ENCODE measurements at places on chromosomes 7 and 10.

DNA sequence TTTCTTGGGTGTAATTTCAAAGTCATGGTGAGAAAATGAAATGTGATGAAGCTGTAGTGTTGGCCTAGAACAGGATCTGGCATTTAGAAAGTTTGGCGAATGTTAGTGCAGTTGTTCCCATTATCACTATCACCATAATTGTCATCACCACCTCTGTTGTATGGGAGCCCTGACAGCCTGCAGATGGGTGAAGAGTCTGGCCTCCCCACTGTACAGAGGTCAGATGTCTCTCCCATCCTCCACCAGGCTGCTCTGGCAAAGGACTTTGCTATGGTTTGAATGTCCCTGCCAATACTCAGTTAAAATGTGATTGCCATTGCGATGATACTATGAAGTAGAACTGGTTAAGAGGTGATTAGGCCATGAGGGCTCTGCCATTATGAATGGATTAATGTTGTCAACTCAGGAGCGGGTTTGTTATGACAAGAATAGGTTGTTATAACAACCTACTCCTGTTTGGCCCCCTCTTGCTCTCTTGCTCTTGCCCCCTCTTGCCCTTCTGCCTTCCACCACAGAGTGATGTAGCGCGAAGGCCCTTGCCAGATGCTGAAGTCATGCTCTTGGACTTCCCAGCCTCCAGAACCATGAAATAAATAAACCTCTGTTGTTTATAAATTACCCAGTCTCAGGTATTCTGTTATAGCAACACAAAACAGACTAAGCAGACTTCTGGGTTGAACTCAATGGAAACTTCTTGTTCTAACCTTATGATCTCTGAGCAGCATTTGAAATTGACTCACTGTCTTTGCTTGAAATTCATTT, 90.0 kb downstream of the GRK5 start:
- DNase-seq = no peak

DNA sequence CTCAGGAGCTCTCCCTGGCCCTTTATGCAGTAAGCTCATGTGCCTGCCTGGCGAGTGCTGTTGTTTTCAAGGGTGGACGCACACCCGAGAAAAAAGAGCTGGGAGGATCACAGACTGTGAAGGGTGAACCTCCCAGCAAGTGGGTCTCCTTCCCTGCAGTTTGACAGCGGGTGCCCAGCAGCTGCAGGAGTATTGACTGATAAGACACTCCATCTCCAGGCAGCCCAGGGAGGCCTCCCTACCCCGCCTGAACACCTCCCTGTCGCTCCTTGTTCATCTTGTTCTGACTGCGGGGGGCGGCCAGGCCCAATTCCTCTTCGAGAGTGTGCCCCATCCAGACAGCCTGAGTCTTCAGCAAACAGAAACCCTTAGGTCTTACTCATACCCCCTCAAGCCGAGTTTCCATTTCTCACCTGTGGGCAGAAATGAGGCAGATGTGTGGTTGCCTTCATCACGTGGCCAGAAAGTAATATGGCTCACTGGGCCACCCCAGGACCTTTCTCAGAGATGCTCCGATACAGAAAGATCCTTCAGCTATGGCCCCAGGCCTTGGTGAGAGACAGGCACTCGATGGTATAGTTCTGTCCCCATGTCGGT, 17.2 kb downstream of the MDH2 start:
- DNase-seq = no peak

GRCh38 chr7:132400561-132401142, 175.6 kb downstream of the PLXNA4 start:
- DNase-seq = no peak

DNA sequence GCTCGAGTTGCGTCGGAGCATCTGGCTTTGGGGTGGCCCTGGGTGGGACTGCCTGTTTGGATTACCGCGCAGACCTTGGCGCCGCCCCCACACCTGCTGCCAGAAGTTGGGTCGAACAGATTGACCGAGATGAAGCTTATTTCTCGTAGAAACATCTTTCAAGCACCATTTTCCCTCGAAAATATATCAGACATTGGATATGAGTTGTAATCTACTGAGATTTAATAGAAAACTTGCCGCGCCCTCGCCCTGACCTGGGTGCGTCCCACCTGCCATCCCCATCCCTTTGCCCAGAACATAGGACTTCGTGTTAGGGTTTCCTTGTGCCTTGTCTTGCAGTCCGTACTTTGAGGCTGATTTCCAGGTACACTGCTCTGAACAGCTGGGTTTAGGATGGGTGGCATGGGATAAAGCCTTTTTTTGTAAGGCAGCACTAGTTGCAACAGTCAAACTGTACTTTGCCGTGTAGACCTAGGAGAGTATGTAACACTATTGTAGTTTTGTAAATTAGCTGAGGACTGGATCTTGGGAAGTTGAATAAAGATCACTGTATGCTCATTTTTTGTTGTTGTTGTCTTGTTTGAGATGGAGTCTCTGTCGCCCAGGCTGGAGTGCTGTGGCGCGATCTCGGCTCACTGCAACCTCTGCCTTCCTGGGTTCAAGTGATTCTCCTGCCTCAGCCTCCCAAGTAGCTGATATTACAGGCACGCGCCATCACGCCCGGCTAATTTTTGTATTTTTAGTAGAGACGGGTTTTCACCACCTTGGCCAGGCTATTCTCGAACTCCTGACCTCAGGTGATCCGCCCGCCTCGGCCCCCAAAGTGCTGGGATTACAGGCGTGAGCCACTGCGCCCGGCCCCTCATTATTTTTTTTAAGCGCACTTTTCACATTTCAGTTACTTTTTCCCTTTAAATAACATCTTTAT, 978 bp downstream of the OGDH start:
- DNase-seq = no peak

- no peak for DNase-seq
Observed at GRCh38 chr10:131547129-131547799, 235.7 kb upstream of the TCERG1L start.

GRCh38 chr10:69090685-69091084, 2.8 kb downstream of the SRGN start:
- DNase-seq = no peak

DNA sequence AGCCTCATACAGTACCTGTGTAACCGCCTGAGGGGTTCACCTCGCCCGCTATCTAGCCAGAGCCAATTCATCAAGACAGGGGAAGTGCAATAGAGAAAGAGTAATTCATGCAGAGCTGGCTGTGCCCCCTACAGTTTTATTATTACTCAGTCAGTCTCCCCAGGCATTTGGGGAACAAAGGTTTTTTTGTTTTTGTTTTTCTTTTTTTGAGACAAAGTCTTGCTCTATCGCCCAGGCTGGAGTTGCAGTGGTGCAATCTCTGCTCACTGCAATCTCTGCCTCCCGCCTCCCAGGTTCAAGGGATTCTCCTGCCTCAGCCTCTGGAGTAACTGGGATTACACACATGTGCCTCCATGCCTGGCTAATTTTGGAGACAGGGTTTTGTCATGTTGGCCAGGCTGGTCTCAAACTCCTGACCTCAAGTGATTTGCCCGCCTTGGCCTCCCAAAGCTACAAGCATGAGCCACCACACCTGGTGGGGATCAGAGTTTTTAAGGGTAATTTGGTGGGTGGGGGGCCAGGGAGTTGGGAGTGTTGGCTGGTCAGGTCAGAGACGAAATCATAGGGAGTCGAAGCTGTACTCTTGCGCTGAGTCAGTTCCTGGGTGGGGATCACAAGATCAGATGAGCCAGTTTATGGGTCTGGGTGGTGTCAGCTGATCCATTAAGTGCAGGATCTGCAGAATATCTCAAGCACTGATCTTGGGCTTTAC, 116.5 kb downstream of the MARCHF5 start:
- peak; percentile 96 for DNase-seq

- DNase-seq = no peak
Observed at GRCh38 chr10:6395606-6396005, 184.5 kb downstream of the PRKCQ start.

- DNase-seq = no peak
Observed at GRCh38 chr7:40341836-40342235, 207.0 kb downstream of the SUGCT start.

DNA sequence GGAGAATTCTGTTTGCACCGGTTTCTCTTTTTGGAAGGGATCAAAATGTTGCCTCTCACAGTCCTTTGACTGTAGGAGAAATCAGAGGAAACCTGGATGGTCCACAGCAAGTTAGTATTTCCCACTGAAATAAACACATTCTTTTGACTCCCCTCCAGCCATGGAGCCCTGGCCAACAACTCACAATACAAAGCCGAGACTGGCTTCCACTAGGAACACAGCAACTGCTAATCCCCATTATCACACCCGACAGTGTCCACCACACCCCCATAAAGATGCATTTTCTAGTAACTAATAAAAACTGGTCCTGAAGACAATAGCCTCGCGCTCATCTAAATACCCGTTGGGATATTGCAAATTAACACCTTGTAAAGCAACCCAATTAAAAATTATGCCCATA, 798 bp upstream of the MACROH2A2 start:
- no peak for DNase-seq

- no peak for DNase-seq
Observed at GRCh38 chr10:3439183-3439582, 266.6 kb upstream of the PITRM1 start.

GRCh38 chr10:116673866-116674265, 53.1 kb downstream of the PNLIPRP2 start:
- DNase-seq = no peak

DNA sequence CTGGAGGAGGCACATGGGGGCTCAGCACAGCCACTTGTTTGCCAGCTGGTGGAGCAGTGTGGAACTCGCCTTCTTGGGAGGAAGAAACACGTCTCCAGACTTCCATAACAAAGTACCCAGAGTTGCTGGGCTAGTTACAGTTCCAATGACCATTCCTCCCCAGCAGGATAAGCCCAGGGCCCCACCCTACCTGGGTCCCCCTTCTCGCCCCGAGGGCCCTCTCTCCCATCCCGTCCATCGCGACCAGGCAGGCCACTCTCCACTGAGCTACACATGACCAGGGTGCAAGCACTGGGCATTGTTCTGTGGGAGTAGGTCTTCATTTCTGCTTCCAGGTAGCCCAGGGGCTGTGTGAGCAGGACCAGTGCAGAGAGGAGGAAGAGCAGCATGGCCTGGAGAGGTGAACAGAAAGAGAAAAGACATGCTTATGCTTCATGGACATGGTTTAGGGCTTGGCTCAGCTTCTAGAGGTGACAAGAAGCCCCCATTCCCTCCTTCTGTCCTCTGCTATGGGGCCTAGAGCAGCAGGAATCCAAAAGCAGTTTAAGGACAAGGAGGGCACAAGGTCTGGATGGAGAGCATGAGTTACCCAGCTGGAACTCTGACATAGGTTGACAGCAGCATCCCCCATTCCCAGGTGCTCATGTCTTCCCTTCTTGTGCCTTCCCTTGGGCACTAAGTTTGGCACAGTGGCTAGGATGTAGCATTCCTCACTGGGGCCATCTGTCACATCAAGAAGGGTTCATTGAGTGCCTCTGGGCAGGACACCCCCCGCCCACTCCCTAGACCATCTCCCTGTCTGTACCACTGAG, 2.4 kb downstream of the SFTPD start:
- no peak for DNase-seq

Measured in foreskin melanocyte (primary cell).